ENCODE measurements at places on chromosomes 16 and 17. TPM values are rescaled to one million over a fixed set of nuclear protein-coding genes. Genes with fewer than 3 reads are reported as not detected.
A peak's percentile ranks its signal among the peaks of the same experiment; 100 is the strongest.

GRCh38 chr16:28503470-28504259 lies 3.0 kb downstream of the IL27 start:
- no peak overlapping the region for H3K27ac ChIP-seq
- H3K4me1 ChIP-seq = no peaks in the 10 kb centered on the region
- no peak for DNase-seq
- H3K36me3 ChIP-seq = no peaks in the 10 kb centered on the region
- no peaks in the 10 kb centered on the region for H3K27me3 ChIP-seq
- no peak overlapping the region for H3K4me3 ChIP-seq

- no peaks in the 10 kb centered on the region for H3K4me1 ChIP-seq
- H3K36me3 ChIP-seq = no peaks in the 10 kb centered on the region
- H3K27me3 ChIP-seq = no peaks in the 10 kb centered on the region
- H3K4me3 ChIP-seq = no peak overlapping the region
- no peak overlapping the region for H3K27ac ChIP-seq
Measured at GRCh38 chr16:29310852-29311314, 95.6 kb downstream of the NPIPB11 start.

- no peaks in the 10 kb centered on the region for H3K27me3 ChIP-seq
- peaks cover 8% of the 10 kb centered on the region for H3K4me1 ChIP-seq
- DNase-seq = peak; percentile 75
- peak overlapping the region; percentile 59 for H3K4me3 ChIP-seq
Measured at GRCh38 chr17:75722076-75722475, 817 bp downstream of the ITGB4 start.

GRCh38 chr17:79645022-79645776 lies 34.3 kb upstream of the RBFOX3 start:
- H3K27ac ChIP-seq = no peak overlapping the region
- H3K4me3 ChIP-seq = no peak overlapping the region
- no peaks in the 10 kb centered on the region for H3K4me1 ChIP-seq
- no peaks in the 10 kb centered on the region for H3K27me3 ChIP-seq
- peak; percentile 12 for DNase-seq

GRCh38 chr17:53137869-53138268 lies 684.9 kb upstream of the KIF2B start:
- no peaks in the 10 kb centered on the region for H3K27me3 ChIP-seq
- no peak overlapping the region for H3K27ac ChIP-seq
- no peaks in the 10 kb centered on the region for H3K36me3 ChIP-seq
- DNase-seq = no peak
- no peaks in the 10 kb centered on the region for H3K4me1 ChIP-seq
- H3K4me3 ChIP-seq = no peak overlapping the region

The SYT17 gene
- total RNA-seq = 5.1 TPM

The CD300LB gene
- 0.69 TPM for total RNA-seq

DNA sequence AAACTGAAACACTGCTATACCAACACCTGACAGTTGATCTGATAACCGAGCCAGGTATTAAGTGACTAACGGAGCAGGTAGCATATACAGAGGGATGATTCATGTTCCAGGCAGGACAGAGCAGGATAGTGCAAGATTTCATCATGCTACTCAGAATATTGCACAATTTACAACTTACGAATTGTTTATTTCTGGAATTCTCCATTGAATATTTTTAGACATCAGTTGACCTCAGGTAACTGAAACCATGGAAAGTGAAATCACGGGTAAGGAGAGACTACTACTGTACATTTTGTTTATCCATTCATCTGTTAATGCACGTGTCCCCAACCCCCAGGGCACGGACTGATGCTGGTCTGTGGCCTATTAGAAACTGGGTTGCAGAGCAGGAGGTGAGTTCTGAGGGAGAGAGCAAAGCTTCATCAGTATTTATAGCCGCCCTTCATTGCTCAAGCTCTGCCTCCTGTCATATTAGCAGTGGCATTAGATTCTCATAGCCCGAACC lies 14.5 kb upstream of the PPM1E start:
- H3K4me3 ChIP-seq = no peak overlapping the region
- DNase-seq = no peak
- H3K4me1 ChIP-seq = no peaks in the 10 kb centered on the region
- H3K36me3 ChIP-seq = no peaks in the 10 kb centered on the region

GRCh38 chr16:49958448-49958847 lies 66.6 kb upstream of the CNEP1R1 start:
- H3K27ac ChIP-seq = no peak overlapping the region
- no peaks in the 10 kb centered on the region for H3K4me1 ChIP-seq
- no peaks in the 10 kb centered on the region for H3K36me3 ChIP-seq
- H3K27me3 ChIP-seq = no peaks in the 10 kb centered on the region
- DNase-seq = no peak
- no peak overlapping the region for H3K4me3 ChIP-seq

GRCh38 chr17:78234261-78234865 lies 2.9 kb downstream of the TMEM235 start:
- H3K36me3 ChIP-seq = no peaks in the 10 kb centered on the region
- no peak overlapping the region for H3K4me3 ChIP-seq
- peaks cover 26% of the 10 kb centered on the region for H3K27me3 ChIP-seq
- no peak for DNase-seq
- H3K4me1 ChIP-seq = no peaks in the 10 kb centered on the region

DNA sequence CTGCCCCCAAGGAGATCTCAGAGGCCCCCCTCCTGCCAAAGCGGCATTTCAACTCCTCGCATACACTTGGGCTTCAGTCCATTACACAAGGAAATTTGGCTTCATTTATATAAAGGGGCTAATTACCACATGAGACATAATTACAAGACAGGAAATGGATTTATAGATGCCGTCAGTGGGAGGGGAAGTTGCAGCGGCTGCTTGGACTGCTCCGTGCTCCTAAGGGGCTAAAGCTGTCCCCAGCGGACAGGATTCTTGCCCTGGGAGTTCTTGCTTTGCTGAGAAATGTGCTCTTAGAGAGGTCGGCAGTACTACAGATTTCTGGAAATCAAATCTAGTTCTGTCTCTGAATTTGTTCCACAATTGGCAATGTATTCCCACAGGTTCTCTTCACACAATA lies 57.2 kb upstream of the NLK start:
- H3K27me3 ChIP-seq = no peaks in the 10 kb centered on the region
- H3K4me1 ChIP-seq = no peaks in the 10 kb centered on the region
- H3K4me3 ChIP-seq = no peak overlapping the region
- no peaks in the 10 kb centered on the region for H3K36me3 ChIP-seq

The DYNLRB2 gene
- not detected for total RNA-seq

DNA sequence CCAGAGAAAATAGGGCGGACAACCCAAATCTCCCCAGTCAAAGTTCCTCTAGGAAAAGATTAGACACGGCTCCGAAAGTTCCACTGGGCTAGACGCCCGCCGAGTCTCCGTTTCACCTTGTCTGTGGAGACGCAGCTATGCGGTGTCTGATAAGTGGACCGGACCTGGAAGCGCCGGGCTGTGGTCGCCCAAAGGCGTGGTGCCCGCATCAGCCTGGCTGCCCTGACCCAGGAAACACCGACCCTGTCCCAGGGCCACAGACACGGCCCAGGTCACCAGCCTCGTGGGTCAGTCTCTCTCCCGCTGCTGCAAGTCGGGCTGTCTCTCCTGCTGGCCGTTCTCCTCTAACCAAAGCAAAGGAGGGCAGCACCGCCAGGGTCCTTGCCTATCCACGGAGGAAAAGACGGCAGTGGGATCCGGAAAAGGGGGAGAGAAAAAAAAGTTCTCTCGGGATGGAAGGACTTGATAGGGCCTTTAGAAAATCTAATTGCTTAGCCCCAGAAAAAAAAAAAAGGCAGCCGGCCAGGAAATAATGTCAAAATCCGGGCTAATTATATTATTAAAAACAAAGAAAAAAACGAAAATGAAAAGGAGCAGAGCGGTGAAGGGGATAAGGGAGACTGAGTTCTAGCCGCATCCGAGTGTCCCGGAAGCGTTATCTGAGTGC lies 13.9 kb upstream of the FOXF1 start:
- DNase-seq = no peak
- peaks cover 69% of the 10 kb centered on the region for H3K27me3 ChIP-seq
- H3K4me1 ChIP-seq = no peaks in the 10 kb centered on the region
- H3K36me3 ChIP-seq = no peaks in the 10 kb centered on the region

GRCh38 chr16:12319428-12320035 lies 343.0 kb downstream of the SNX29 start:
- no peaks in the 10 kb centered on the region for H3K27me3 ChIP-seq
- no peak overlapping the region for H3K4me3 ChIP-seq
- no peaks in the 10 kb centered on the region for H3K36me3 ChIP-seq
- H3K27ac ChIP-seq = no peak overlapping the region
- no peak for DNase-seq

The PNMT gene
- not detected for total RNA-seq

- H3K4me3 ChIP-seq = no peak overlapping the region
- no peaks in the 10 kb centered on the region for H3K4me1 ChIP-seq
- DNase-seq = no peak
- H3K27ac ChIP-seq = no peak overlapping the region
- no peaks in the 10 kb centered on the region for H3K27me3 ChIP-seq
Measured at GRCh38 chr17:5203908-5204294, 12.2 kb upstream of the ZNF594 start.

GRCh38 chr17:32626379-32626791 lies 139.6 kb downstream of the CDK5R1 start:
- DNase-seq = no peak
- H3K27ac ChIP-seq = no peak overlapping the region

- H3K4me1 ChIP-seq = no peaks in the 10 kb centered on the region
- no peaks in the 10 kb centered on the region for H3K27me3 ChIP-seq
- no peak for DNase-seq
- H3K27ac ChIP-seq = no peak overlapping the region
- no peak overlapping the region for H3K4me3 ChIP-seq
Measured at GRCh38 chr16:52265446-52265861, 281.5 kb downstream of the TOX3 start.

- no peaks in the 10 kb centered on the region for H3K27me3 ChIP-seq
- no peak overlapping the region for H3K27ac ChIP-seq
- H3K4me3 ChIP-seq = no peak overlapping the region
- H3K36me3 ChIP-seq = no peaks in the 10 kb centered on the region
Measured at GRCh38 chr16:71218306-71218963, 12.1 kb downstream of the HYDIN start.

DNA sequence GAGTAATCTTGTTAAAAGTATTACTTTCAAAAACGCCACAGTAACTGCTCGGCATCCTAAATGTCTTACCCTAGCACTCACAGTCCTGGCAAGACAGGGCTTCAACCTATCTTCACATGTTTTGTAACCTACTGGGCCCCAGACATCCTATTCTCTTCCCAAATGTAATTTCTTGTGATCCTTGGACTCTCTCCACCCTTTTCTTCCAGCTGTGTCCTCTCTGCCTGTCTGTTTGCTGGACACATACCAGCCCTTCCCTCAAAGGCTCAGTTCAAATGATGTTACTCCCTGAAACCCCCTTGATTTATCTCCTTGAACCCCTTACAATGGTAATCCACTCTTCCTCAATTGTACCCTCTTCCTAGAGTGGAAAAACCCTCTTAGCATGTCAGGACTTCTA lies 60.1 kb upstream of the CNEP1R1 start:
- DNase-seq = no peak
- H3K27ac ChIP-seq = no peak overlapping the region
- no peaks in the 10 kb centered on the region for H3K36me3 ChIP-seq
- no peak overlapping the region for H3K4me3 ChIP-seq

GRCh38 chr17:73111386-73111785 lies 18.9 kb upstream of the SLC39A11 start:
- H3K4me1 ChIP-seq = no peaks in the 10 kb centered on the region
- H3K27me3 ChIP-seq = no peaks in the 10 kb centered on the region
- DNase-seq = no peak
- H3K4me3 ChIP-seq = no peak overlapping the region
- H3K27ac ChIP-seq = no peak overlapping the region
- H3K36me3 ChIP-seq = no peaks in the 10 kb centered on the region

GRCh38 chr17:79050551-79050950 lies 24.1 kb upstream of the ENGASE start:
- no peaks in the 10 kb centered on the region for H3K36me3 ChIP-seq
- H3K4me1 ChIP-seq = no peaks in the 10 kb centered on the region
- H3K4me3 ChIP-seq = no peak overlapping the region
- no peak for DNase-seq
- H3K27ac ChIP-seq = no peak overlapping the region
- no peaks in the 10 kb centered on the region for H3K27me3 ChIP-seq

The HSPB9 gene
- total RNA-seq = not detected

GRCh38 chr17:33888455-33888854 lies 366.6 kb upstream of the CCL2 start:
- H3K27ac ChIP-seq = no peak overlapping the region
- no peaks in the 10 kb centered on the region for H3K4me1 ChIP-seq
- no peaks in the 10 kb centered on the region for H3K27me3 ChIP-seq
- no peaks in the 10 kb centered on the region for H3K36me3 ChIP-seq

DNA sequence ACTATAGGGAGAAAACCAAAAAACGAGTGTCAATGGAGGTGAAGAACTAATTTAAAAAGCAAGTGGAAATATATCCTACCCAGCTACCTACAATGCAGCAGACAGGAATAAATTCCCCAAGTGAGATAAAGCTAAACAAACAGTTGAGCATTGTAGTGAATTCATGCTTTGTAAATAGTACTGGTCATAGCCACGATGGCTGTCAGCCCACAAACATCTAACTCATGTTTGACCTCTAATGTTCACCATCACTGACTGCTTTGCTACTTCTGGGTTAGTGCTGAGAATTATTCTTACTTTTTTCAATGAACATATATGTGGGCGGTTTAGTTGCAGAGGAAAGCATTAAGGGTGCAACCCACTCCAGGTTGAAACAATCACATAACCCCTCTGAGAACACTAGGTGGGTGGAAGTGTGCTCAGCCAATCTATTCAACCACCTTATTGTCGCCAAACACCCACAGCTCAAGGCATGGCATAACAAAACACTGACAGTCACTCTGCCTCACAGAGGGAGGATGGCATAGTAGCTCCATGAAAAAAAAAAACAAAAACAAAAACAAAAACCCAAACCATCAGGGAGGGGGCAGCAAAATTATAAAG lies 264.1 kb downstream of the ZFHX3 start:
- no peak for DNase-seq
- no peaks in the 10 kb centered on the region for H3K4me1 ChIP-seq
- no peak overlapping the region for H3K4me3 ChIP-seq
- no peak overlapping the region for H3K27ac ChIP-seq

The CASKIN2 gene
- 26.5 TPM for total RNA-seq

The NEUROD2 gene
- total RNA-seq = not detected

- no peaks in the 10 kb centered on the region for H3K4me1 ChIP-seq
- no peak for DNase-seq
- H3K27ac ChIP-seq = no peak overlapping the region
- peaks cover 5% of the 10 kb centered on the region for H3K27me3 ChIP-seq
- no peaks in the 10 kb centered on the region for H3K36me3 ChIP-seq
Measured at GRCh38 chr17:63997341-63998048, 656 bp upstream of the PRR29 start.

The CDC42EP4 gene
- total RNA-seq = 52.8 TPM

The FMNL1 gene
- total RNA-seq = 6.8 TPM

DNA sequence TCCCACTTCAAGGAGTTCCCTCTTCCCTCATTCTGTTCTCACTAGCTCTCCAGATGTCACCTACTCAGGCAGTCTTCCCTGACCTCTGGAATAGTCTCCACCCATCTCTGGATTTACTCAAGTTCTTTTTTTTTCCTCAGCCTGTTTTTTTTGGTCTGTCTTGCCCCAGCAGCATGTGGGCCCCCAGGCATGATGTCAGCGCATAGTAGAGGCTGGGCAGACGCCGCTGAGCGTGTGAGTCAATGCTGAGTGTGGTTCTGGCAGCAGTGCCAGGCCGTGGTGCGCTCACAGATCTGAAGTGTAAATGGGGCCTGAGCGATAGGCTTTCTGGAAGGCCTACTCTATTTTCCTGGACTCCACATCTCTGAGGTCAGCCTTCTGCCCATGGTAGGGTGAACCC lies 2.7 kb upstream of the KCNJ18 start:
- no peaks in the 10 kb centered on the region for H3K27me3 ChIP-seq
- H3K36me3 ChIP-seq = no peaks in the 10 kb centered on the region
- no peaks in the 10 kb centered on the region for H3K4me1 ChIP-seq
- no peak for DNase-seq
- no peak overlapping the region for H3K4me3 ChIP-seq

The TP53TG3C gene
- not detected for total RNA-seq

Data from colonic mucosa (tissue), 4 donors.